ENCODE measurements at places on chromosomes 16 and 17. TPM values are rescaled to one million over a fixed set of nuclear protein-coding genes. Genes with fewer than 3 reads are reported as not detected.

Gene KLHL10
- not detected for total RNA-seq

Gene KRT32
- total RNA-seq = not detected

Gene SLC6A4
- 0.13 TPM for total RNA-seq

Gene TBC1D3H
- not detected for total RNA-seq

Gene KCNJ2
- 0.50 TPM for total RNA-seq

Gene WFIKKN2
- 0.08 TPM for total RNA-seq

Gene TBC1D3L
- 10.4 TPM for total RNA-seq

Gene ST6GALNAC1
- total RNA-seq = 0.75 TPM

Gene CHST5
- not detected for total RNA-seq

Gene KRT24
- total RNA-seq = not detected

Gene SEZ6L2
- 0.55 TPM for total RNA-seq

Gene DRC3
- 1.3 TPM for total RNA-seq

Gene CDRT15L2
- not detected for total RNA-seq

Gene CFAP97D1
- total RNA-seq = not detected

Gene OR2C1
- total RNA-seq = not detected

Gene CCDC144A
- total RNA-seq = 0.43 TPM

Gene TEKT5
- total RNA-seq = 2.1 TPM

Gene FAM117A
- total RNA-seq = 5.3 TPM

Gene HSF4
- 60.5 TPM for total RNA-seq

Gene SLC4A1
- 1.8 TPM for total RNA-seq

Gene CLEC3A
- not detected for total RNA-seq

Gene TBC1D3D
- 0.33 TPM for total RNA-seq

Gene PRPF8
- total RNA-seq = 97.8 TPM
